Esophagus squamous epithelium (tissue), 5 donors: ENCODE measurements at places on chromosomes 3 and 15. TPM values are rescaled to one million over a fixed set of nuclear protein-coding genes. Genes with fewer than 3 reads are reported as not detected.

The RETNLB gene
- not detected for total RNA-seq

The CYP8B1 gene
- total RNA-seq = not detected

DNA sequence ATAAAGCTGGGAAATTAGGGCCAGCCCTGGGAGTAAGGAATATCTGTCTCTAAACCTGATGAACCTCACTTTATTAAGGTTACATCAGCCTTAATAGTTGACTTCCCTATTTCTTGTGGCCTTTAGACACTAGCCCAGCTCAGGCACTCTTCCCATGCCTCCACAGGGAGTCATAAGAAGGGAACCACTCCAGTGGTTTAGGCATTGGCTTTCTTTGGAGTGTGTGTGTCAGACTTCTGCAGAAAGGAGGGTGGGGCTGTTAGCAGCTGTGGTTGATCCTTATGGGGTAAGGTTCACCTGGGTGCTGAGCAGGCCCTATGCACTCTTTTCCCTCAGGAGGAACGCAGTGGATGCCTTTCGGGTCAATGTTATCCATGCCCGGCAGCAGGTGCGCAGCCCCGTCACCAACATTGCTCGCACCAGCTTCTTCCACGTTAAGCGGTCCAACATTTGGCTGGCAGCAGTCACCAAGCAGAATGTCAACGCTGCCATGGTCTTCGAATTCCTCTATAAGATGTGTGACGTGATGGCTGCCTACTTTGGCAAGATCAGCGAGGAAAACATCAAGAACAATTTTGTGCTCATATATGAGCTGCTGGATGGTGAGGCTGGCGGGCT is 4.0 kb downstream of the AP2M1 start:
- H3K4me3 ChIP-seq = no peak overlapping the region
- no peak for DNase-seq
- no peak overlapping the region for H3K27ac ChIP-seq
- peaks cover 42% of the 10 kb centered on the region for H3K4me1 ChIP-seq
- H3K27me3 ChIP-seq = no peaks in the 10 kb centered on the region

The DRD3 gene
- total RNA-seq = not detected

DNA sequence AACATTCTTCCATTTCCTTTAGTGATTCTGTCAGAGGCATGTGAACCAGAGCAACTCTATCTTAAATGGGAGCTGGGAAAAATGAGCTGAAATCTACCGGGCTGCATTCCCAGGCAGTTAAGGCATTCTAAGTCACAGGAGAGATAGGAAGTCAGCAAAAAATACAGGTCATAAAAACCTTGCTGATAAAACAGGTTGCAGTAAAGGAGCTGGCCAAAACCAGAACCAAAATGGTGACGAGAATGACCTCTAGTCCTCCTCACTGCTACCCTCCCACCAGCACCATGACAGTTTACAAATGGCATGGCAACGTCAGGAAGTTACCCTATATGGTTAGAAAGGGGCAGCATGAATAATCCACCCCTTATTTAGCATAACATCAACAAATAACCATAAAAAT is 66.4 kb downstream of the B3GALNT1 start:
- H3K27ac ChIP-seq = no peak overlapping the region
- no peak overlapping the region for H3K4me3 ChIP-seq
- no peaks in the 10 kb centered on the region for H3K4me1 ChIP-seq
- H3K36me3 ChIP-seq = no peaks in the 10 kb centered on the region

DNA sequence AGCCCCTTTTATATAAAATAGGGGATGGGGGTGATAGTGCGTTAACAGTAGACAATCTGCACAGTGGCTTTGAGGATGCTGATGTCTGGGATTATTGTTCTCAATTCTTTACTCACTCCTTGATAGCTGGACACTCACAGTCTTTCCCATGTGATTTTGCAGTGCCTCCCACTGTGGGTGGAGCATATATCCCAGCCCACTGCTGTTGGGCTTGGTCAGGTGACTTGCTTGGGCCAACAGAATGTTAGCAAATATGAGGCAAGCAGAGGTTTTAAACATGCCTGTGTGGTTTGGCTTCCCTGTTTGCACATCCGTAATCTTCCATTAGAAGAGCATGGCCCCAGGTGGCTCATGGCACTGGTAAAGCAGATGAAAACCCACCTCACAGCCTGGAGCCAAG is 46.5 kb downstream of the CPA3 start:
- no peaks in the 10 kb centered on the region for H3K4me1 ChIP-seq
- no peaks in the 10 kb centered on the region for H3K27me3 ChIP-seq
- no peaks in the 10 kb centered on the region for H3K36me3 ChIP-seq
- DNase-seq = no peak
- H3K4me3 ChIP-seq = no peak overlapping the region

DNA sequence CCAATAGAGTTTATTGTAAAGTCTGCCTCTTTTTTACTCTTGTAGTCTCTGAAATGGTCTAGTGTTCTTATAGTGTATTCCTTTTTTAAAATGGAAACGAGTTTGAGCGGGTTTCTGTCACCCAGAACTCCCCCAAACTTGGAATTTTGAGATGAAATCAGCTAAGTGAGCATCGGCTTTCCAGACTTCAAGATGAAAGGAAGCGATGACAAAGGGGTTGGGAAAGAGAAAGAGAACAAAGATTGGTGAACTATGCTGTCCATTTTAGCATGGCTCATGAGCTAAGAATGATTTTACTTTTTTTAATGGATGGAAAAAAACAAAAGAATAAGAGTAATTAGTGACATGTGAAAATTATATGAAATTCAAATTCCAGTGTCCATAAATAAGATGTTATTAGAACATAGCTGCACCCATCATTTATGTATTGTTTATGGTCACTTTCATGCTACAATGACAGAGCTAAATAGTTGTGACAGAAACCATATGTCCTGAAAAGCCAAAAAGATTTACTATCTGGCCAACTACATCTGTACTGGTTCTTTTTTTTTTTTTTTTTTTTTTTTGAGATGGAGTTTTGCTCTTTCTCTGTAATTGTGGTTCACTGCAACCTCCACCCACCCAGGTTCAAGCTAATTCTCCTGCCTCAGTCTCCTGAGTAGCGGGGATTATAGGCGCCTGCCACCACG is 52.7 kb upstream of the PDZRN3 start:
- H3K27ac ChIP-seq = no peak overlapping the region
- H3K27me3 ChIP-seq = no peaks in the 10 kb centered on the region
- no peak for DNase-seq
- no peaks in the 10 kb centered on the region for H3K4me1 ChIP-seq
- no peaks in the 10 kb centered on the region for H3K36me3 ChIP-seq

- H3K36me3 ChIP-seq = no peaks in the 10 kb centered on the region
- H3K27me3 ChIP-seq = no peaks in the 10 kb centered on the region
- H3K4me3 ChIP-seq = no peak overlapping the region
- no peak for DNase-seq
- H3K27ac ChIP-seq = no peak overlapping the region
Measured at GRCh38 chr15:87672309-87673288, 583.9 kb downstream of the NTRK3 start.

GRCh38 chr3:72977060-72977808 is 19.4 kb upstream of the PPP4R2 start:
- no peak overlapping the region for H3K27ac ChIP-seq
- H3K4me3 ChIP-seq = no peak overlapping the region
- no peaks in the 10 kb centered on the region for H3K27me3 ChIP-seq

DNA sequence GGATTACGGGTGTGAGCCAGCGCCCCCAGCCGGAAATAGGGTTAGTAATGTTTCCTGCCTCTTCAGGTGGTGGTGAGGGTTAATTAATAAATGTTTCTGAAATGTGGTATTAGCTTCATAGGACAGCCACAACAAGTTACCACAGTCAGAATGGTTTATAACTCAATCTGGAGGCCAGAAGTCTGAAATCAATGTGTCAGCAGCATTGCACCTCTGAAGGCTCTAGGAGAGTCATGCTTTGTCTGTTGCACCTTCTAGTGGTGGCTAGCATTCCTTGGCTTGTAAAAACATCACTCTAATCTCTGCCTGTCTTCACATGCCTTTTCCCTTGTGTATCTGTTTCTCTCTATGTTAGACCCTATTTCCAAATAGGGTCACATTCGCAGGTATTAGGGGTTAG is 7.8 kb upstream of the RPSA start:
- H3K36me3 ChIP-seq = peaks cover 17% of the 10 kb centered on the region
- H3K4me3 ChIP-seq = no peak overlapping the region
- H3K27me3 ChIP-seq = no peaks in the 10 kb centered on the region
- H3K4me1 ChIP-seq = no peaks in the 10 kb centered on the region

DNA sequence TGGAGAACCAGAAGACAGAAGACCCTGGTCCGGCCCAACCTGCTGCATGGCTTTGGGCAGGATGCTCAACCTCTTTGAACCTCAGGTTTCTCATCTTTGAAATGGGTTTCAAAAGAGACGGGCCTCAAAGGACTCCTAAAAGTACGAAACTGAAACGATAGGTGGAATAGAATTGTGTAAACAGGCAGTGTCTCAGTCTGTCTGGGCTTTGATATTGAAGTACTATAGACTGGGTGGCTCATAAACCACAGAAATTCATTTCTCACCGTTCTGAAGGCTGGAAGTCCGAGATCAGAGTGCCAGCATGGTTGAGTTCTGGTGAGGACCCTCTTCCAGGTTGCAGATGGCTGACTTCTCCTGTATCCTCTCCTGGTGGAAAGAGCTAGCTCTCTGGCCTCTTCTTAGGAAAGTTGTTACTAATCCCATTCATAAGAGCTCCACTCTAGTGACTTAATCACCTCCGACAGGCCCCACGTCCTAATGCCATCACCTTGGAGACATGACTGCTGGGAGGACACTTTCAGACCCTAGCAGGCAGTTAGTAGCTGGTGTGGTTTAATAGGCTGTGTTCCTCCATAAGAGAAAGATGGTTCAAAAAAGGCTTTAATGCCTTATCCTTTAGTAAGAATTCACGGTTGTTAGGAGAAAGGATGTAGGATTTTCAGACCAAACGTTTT is 35.7 kb downstream of the SSUH2 start:
- H3K4me1 ChIP-seq = peaks cover 34% of the 10 kb centered on the region
- no peak overlapping the region for H3K4me3 ChIP-seq
- H3K27ac ChIP-seq = no peak overlapping the region
- DNase-seq = no peak

DNA sequence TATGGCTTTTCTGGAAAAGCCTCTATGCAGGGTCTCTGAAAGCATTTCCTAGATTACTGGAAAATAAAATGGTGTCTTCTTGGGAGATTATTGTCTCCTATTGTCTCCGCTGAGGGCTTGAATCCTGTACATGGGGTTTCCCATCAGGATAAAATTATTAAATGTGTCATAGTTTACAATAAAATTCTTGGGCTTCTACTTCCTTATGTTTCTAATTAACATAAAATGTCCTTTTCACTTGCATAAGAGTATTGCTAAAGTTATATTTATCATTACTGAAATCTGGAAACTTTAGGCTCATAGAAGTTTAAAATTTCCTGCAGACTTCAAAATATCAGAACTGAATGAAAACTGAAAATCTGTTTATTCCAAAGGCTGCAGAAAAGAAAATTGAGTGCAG is 595.5 kb upstream of the AGTR1 start:
- DNase-seq = no peak
- no peaks in the 10 kb centered on the region for H3K36me3 ChIP-seq
- H3K4me3 ChIP-seq = no peak overlapping the region
- no peaks in the 10 kb centered on the region for H3K4me1 ChIP-seq
- no peaks in the 10 kb centered on the region for H3K27me3 ChIP-seq

- DNase-seq = no peak
- H3K4me1 ChIP-seq = peaks cover 49% of the 10 kb centered on the region
- H3K36me3 ChIP-seq = no peaks in the 10 kb centered on the region
Measured at GRCh38 chr15:90552162-90552928, 22.6 kb downstream of the CRTC3 start.

DNA sequence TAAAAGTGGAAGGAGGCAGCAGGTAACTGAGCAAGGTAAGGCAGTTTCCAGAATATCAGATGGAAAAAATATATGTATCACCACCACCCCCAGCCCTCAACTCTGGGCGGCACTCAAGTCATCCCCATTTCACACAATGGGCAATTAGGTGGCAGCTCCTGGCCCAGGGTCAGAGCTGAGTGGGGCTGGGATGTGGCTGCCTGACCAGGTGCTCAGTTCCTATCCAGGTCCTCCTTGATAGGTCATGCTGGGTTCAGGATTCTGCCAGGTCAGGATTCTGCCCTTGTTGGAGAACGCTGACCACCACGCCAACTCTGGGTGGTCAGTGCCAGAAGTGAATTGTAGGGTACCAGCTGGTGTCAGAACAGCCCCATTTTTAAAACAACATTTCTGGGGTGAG is 29.5 kb downstream of the RAB6B start:
- DNase-seq = no peak
- no peaks in the 10 kb centered on the region for H3K36me3 ChIP-seq
- H3K4me1 ChIP-seq = no peaks in the 10 kb centered on the region
- H3K4me3 ChIP-seq = no peak overlapping the region

- no peaks in the 10 kb centered on the region for H3K36me3 ChIP-seq
- H3K4me3 ChIP-seq = no peak overlapping the region
- no peaks in the 10 kb centered on the region for H3K4me1 ChIP-seq
- H3K27ac ChIP-seq = no peak overlapping the region
Measured at GRCh38 chr3:9721700-9722060, 9.9 kb upstream of the BRPF1 start.

The SST gene
- not detected for total RNA-seq

DNA sequence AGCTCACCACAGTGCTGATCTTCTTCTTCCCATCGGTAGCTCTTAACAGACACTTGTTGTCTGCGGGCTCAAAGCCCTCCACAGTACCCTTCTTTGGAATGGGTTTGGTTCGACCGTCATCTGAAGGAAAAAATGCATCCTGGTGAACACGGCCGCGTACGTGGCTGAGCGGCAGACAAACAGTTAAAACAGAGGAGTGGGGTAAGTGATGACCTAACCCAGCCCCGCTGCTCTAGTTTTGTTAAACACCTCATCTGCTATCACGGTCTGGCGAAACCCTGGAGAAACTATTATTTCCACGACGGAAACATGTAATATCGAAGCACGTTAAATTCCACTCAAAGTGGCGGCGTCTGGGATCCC is 725 bp downstream of the SRP14 start:
- peak overlapping the region; percentile 97 for H3K27ac ChIP-seq
- H3K36me3 ChIP-seq = peaks cover 5% of the 10 kb centered on the region
- H3K4me1 ChIP-seq = peaks cover 4% of the 10 kb centered on the region
- no peak for DNase-seq
- peak overlapping the region; percentile 87 for H3K4me3 ChIP-seq

GRCh38 chr3:176964661-176965060 is 232.6 kb downstream of the TBL1XR1 start:
- no peaks in the 10 kb centered on the region for H3K36me3 ChIP-seq
- H3K27me3 ChIP-seq = no peaks in the 10 kb centered on the region
- H3K4me3 ChIP-seq = no peak overlapping the region

DNA sequence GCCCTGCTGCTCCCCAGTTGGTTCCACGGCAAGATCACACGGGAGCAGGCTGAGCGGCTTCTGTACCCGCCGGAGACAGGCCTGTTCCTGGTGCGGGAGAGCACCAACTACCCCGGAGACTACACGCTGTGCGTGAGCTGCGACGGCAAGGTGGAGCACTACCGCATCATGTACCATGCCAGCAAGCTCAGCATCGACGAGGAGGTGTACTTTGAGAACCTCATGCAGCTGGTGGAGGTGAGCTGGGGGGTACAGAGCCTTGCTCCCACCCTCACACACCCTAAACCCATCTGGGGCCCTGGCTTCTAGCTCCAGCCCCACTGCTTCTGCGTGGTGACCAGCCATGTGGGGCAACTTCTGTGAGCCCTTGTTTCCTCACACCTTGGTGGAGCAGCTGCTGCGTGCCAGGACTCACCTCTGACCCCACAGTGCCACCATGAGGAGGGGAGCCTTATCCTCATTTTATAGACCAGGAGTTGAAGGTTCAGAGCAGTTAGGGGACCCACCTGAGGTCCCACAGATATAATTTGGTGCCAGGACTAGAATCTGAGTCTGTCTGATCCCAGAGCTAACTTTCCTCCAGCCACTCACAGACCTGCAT is 13.3 kb upstream of the LMAN1L start:
- peak overlapping the region; percentile 83 for H3K27ac ChIP-seq
- peaks cover 33% of the 10 kb centered on the region for H3K4me1 ChIP-seq
- no peak overlapping the region for H3K4me3 ChIP-seq
- DNase-seq = no peak
- no peaks in the 10 kb centered on the region for H3K27me3 ChIP-seq
